ENCODE measurements at places on chromosomes 1 and 21. TPM values are rescaled to one million over a fixed set of nuclear protein-coding genes. Genes with fewer than 3 reads are reported as not detected.

The LRRC53 gene
- total RNA-seq, result not detected

- DNase-seq, result peak; percentile 88
- H3K27me3 ChIP-seq, result no peaks in the 10 kb centered on the region
- peaks cover 25% of the 10 kb centered on the region for H3K4me1 ChIP-seq
- peaks cover 89% of the 10 kb centered on the region for H3K36me3 ChIP-seq
Measured at GRCh38 chr1:228275430-228276173, 67.8 kb downstream of the OBSCN start.

The S100A9 gene
- 62.2 TPM for total RNA-seq

GRCh38 chr21:15001857-15002606 lies 62.8 kb downstream of the NRIP1 start:
- H3K36me3 ChIP-seq, result no peaks in the 10 kb centered on the region
- no peak overlapping the region for H3K27ac ChIP-seq
- H3K4me3 ChIP-seq, result no peak overlapping the region
- peaks cover 79% of the 10 kb centered on the region for H3K4me1 ChIP-seq

The LTN1 gene
- total RNA-seq, result 16.6 TPM

The LCE3B gene
- total RNA-seq, result not detected

DNA sequence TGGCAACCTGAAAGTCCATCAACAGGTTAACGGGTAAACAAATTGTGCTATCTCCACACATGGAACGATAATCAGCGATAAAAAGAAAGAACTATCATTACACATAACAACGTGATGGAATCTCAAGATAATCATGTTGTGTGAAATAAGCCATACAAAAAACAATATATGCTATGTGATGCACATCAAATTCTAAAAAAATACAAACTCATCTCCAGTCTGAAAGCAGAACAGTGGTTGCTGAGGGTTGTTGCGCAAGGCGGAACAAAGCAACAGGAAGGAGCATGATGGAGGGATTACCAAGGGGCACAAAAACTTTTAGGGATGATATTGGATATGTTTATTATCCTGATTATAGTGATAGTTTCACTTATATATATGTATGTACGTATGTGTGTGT lies 324.8 kb downstream of the VAV3 start:
- no peaks in the 10 kb centered on the region for H3K27me3 ChIP-seq
- H3K27ac ChIP-seq, result no peak overlapping the region
- H3K36me3 ChIP-seq, result no peaks in the 10 kb centered on the region
- no peaks in the 10 kb centered on the region for H3K4me1 ChIP-seq
- no peak overlapping the region for H3K4me3 ChIP-seq
- no peak for DNase-seq

GRCh38 chr1:212690816-212691403 lies 8.7 kb downstream of the BATF3 start:
- H3K27me3 ChIP-seq, result peaks cover 18% of the 10 kb centered on the region
- no peak for DNase-seq
- H3K27ac ChIP-seq, result no peak overlapping the region
- H3K36me3 ChIP-seq, result peaks cover 3% of the 10 kb centered on the region
- H3K4me3 ChIP-seq, result no peak overlapping the region

DNA sequence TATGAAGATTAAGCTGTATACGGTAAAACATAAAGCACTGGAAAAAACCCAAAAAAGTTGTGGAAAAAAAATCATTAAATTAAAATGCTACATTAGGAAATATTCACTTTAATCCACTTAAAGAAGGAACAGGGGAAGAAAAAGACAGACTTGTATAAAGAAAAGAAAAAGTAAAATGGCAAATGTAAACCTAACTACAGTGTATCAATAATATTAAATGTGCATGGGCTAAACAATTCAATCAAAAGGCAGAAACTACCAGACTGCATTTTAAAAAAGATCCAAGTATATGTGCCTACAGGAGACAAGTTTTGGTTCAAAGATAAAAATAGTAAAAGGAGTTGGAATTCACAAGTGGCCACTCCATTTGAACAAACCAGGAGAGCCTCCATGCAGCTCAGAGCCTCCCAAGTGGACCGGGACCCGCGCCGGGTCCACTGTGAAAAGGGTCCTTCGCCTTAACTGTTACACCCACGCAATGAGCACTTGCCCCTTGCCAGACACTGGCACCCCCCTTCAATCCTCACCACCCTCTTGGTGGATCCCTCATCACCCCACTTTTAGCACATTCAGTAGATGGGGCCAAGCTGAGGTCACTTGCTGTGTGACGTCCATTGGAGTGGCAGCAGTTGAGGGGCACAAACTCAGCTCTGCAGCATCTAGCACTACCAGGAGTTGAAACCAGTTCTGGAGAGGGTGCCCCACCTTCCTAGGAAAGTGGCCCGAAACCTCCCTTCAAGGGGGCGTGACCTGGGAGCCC lies 898 bp downstream of the C1orf174 start:
- H3K27me3 ChIP-seq, result no peaks in the 10 kb centered on the region
- DNase-seq, result no peak
- H3K27ac ChIP-seq, result peak overlapping the region; percentile 100

DNA sequence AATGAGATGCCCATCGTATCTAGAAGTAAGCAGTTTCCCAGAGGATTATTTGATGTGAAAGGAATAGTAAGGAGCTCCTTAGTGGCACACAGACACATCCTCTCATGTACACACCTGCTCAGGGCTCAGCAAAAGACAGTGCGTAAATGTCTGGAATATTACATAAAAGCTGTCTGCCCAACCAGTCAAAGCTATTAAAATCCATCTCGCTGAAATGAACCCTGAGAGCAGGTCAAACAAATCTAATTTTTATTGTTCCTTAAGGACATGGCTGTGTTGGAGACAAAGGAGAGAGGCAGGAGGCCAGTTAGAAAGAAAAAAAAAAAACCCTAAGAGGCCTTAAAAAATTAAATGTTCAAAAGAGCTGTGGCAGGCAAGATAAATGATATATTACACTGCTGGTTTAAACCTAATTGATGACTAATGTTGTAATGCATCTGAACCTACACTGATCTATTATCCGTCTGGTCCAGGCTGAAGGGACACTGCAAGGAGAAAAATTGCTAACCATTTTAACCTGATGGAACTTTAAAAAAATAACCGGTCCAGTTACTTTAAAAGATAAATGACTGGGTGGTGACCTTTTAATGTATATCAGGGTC lies 58.5 kb upstream of the FGGY start:
- DNase-seq, result no peak
- H3K36me3 ChIP-seq, result no peaks in the 10 kb centered on the region
- no peaks in the 10 kb centered on the region for H3K4me1 ChIP-seq
- no peaks in the 10 kb centered on the region for H3K27me3 ChIP-seq
- H3K4me3 ChIP-seq, result no peak overlapping the region
- no peak overlapping the region for H3K27ac ChIP-seq

The CD164L2 gene
- total RNA-seq, result not detected

DNA sequence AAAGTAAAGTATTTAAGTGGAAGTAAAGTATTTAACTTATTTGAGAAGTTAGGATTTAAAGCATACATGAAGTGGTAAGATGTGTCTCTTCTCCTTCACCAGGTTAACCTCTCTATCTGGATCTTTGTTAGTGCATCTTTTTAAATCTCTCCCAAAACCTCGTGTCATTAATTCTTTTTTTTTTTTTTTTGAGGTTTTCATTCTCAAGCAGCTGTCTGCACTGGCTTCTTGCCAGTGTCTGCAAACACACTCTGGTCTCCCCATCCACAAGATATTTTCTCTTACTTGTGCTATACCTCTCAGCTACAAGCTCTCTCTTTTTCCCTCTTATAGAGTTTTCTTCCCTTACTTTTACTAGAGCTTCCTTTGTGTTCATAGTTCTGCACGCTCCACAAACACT lies 49.0 kb downstream of the CLDN17 start:
- H3K4me1 ChIP-seq, result no peaks in the 10 kb centered on the region
- no peaks in the 10 kb centered on the region for H3K27me3 ChIP-seq
- no peaks in the 10 kb centered on the region for H3K36me3 ChIP-seq
- H3K4me3 ChIP-seq, result no peak overlapping the region
- H3K27ac ChIP-seq, result no peak overlapping the region

- no peak overlapping the region for H3K4me3 ChIP-seq
- no peak overlapping the region for H3K27ac ChIP-seq
- H3K4me1 ChIP-seq, result no peaks in the 10 kb centered on the region
- no peaks in the 10 kb centered on the region for H3K27me3 ChIP-seq
- no peak for DNase-seq
Measured at GRCh38 chr1:186722711-186723309, 42.6 kb upstream of the PTGS2 start.

The KRTAP21-2 gene
- total RNA-seq, result not detected

The TGFB2 gene
- total RNA-seq, result 4.4 TPM

DNA sequence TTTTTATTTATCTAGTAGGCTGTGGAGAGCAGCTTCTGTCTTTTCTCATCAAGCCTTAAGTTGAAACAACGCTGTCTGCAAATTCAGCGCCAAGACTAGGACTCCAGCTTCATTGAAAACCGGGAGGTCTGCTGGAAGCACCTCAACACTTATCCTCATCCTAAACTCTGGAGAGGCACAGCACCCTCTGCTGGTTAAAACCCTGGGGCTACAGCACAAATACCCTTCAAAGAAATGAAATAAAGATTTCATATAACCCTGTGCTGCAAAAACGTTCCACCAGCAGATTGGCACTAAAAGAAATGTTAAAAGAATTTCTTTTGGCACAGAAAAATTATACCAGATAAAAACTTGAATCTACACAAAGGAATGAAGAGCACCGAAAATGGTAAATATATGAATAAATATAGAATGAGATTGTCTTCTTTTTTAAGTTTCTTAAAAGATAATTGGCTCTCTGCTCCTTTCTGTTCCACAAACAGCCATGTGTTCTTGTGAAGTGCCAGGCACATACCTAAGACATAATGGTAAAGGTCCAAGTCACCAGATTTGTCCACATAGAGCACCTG lies 227.7 kb upstream of the SAMSN1 start:
- no peaks in the 10 kb centered on the region for H3K4me1 ChIP-seq
- H3K36me3 ChIP-seq, result no peaks in the 10 kb centered on the region
- no peak overlapping the region for H3K4me3 ChIP-seq

DNA sequence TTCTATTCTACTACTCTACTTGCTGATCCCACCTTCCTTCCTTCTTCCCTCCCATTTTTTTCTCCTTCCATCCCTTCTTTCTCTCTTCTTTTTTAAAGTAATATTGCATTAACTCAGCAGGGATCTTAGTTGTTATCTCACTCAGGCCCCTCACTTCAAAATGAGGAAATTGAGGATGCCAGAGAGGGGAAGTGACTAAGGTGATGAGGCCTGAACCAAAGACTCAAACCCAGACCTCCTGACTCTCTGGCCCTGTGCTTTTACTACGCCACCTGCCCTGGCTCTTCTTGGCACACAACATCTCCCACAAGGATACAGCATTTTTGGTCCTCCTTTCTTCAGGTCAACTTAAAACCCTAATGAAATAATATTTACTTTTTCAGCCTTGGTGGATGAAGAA lies 151.7 kb upstream of the ZNF648 start:
- H3K36me3 ChIP-seq, result no peaks in the 10 kb centered on the region
- no peak for DNase-seq
- peaks cover 8% of the 10 kb centered on the region for H3K4me1 ChIP-seq
- no peak overlapping the region for H3K4me3 ChIP-seq

The WNT4 gene
- total RNA-seq, result not detected

DNA sequence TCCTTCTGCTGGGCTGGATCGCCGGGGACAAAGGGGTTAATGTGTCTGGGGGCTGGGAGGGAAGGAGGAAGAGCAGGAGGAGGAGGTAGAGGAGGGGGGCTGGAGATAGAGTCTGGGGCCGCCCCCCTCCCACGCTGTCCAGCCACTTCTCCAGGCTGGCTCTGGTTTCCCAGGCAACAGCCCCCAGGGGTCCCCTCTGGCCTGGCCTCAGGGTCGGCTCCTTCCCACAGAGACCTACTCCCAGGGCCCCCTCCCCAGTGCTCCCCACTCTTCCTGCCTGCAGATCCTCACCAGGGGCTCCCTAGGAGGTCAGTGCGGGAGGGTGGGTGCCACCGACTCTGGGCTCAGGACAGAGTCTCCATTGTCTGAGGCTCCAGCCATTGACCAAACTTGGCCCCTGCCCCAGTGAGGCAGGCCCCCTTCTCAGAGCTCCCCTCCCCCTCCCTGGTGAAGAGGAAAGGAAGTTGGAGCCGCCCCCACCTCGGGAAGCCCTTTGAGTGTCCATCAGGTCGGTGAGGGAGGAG lies 34.1 kb downstream of the ARHGEF10L start:
- H3K27ac ChIP-seq, result peak overlapping the region; percentile 61
- no peak overlapping the region for H3K4me3 ChIP-seq
- no peaks in the 10 kb centered on the region for H3K27me3 ChIP-seq

DNA sequence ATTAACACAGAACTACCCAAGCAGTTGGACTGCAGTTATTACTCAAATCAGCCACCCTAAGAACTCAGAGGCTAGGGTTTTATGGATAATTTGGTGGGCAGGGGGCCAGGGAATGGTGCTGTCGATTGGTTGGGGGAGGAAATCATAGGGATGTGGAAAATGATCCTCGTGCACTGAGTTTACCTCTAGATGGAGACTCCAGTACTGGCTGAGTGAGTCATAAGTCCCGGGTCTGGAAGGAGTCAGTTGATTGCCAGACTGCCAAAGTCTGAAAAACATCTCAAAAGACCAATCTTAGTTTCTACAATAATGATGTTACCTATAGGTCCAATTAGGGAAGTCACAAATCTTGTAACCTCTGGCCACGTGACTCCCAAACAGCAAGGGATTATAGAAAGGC lies 257.5 kb upstream of the PRMT6 start:
- H3K27ac ChIP-seq, result no peak overlapping the region
- H3K4me1 ChIP-seq, result no peaks in the 10 kb centered on the region
- H3K27me3 ChIP-seq, result no peaks in the 10 kb centered on the region
- no peak overlapping the region for H3K4me3 ChIP-seq
- no peaks in the 10 kb centered on the region for H3K36me3 ChIP-seq
- DNase-seq, result no peak

- no peak for DNase-seq
- no peak overlapping the region for H3K4me3 ChIP-seq
- H3K4me1 ChIP-seq, result peaks cover 57% of the 10 kb centered on the region
Measured at GRCh38 chr21:16215663-16216183, 485.9 kb downstream of the USP25 start.

DNA sequence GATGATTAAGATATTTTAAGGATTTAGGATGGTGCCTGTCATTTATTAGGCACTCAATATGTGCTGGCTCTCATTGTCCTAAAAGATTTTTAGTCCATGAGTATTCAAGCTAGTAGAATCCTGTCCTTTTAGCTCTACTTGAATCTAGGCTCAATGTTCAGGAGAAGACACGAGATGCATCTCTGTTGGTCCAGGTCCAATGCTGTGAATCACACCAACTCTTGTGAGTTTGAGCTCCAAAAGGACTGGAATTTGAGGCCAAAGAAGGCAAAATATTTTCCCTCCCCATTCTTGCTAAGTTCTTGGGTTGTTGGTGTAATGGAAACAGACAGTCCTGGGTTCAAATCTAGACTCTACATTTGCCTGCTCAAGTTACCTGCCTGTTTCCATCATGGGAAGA lies 1.4 kb upstream of the PODN start:
- no peak overlapping the region for H3K4me3 ChIP-seq
- peak overlapping the region; percentile 83 for H3K27ac ChIP-seq
- H3K27me3 ChIP-seq, result peaks cover 29% of the 10 kb centered on the region
- H3K4me1 ChIP-seq, result peaks cover 50% of the 10 kb centered on the region
- H3K36me3 ChIP-seq, result no peaks in the 10 kb centered on the region

The KCNJ9 gene
- total RNA-seq, result 0.05 TPM

Data from left ventricle myocardium inferior (tissue), 1 donor.